ENCODE measurements at places on chromosomes 6 and 20. TPM values are rescaled to one million over a fixed set of nuclear protein-coding genes. Genes with fewer than 3 reads are reported as not detected.

DNA sequence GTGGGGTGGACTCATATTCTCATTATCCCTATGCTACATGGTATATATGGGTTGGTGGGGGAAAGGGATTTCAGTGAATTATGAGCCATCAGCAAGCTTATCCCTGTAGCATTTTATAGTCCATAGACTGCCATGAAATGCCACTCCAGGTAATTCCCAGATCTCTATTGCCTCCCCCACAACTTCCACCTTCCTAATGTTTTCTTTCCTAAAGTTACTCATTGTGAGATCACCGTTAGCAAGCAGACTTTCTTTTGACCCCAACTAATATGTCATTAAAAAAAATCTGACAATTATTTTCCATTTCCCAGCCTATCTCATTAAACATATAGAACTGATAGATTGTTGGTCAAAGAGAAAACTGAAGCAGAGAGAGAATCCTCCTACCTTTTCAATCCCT is 40.7 kb upstream of the TBX18 start:
- no peak for DNase-seq
- no peaks in the 10 kb centered on the region for H3K36me3 ChIP-seq
- H3K27me3 ChIP-seq, result no peaks in the 10 kb centered on the region
- no peaks in the 10 kb centered on the region for H3K4me1 ChIP-seq
- no peak overlapping the region for H3K27ac ChIP-seq

DNA sequence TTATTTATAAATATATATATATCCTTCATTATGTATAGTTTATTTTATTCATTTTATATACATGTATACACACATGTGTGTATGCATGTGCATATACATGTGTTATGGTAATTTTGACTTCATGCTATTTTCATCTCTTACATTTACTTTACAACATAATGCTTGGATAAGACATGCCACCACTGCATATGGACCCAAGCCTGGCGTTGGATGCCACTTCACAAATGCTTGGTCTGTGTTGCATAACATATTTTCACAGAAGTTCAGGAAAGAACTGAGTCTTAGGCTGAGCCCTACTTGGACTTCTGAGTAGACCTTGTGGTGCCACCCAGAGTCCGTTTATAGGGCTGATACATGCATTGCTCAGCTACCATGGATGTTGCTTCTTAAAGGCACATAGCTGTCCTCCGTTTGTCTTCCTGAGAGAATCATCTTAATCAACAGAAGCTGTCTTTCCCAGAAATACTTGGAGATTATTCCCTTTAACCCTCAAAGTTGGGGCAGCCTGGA is 337.8 kb downstream of the BTBD3 start:
- no peaks in the 10 kb centered on the region for H3K27me3 ChIP-seq
- no peak for DNase-seq

DNA sequence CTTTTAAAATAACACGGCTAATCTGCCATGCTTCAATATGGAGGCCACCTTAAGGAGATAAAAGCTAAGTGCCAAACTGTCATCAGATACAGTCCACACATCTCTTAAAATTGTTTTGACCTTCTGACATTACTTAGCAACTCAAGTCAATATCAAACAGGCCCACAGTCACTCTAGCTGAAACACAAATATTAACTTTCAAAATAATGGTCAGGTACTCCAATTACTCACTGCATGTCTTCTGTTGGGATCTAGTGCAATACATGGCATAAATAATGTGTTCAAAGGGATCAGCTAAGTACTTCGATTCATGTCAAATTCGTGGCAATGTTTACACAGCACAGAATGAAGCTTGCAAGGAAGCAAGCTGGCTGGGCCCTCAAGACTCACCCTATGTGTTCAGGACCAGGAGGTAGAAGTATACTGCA is 133.9 kb upstream of the BEND6 start:
- no peak overlapping the region for H3K4me3 ChIP-seq
- H3K36me3 ChIP-seq, result no peaks in the 10 kb centered on the region
- H3K27me3 ChIP-seq, result peaks cover 2% of the 10 kb centered on the region
- H3K4me1 ChIP-seq, result no peaks in the 10 kb centered on the region

- DNase-seq, result no peak
- H3K4me3 ChIP-seq, result no peak overlapping the region
- no peak overlapping the region for H3K27ac ChIP-seq
- no peaks in the 10 kb centered on the region for H3K4me1 ChIP-seq
- no peaks in the 10 kb centered on the region for H3K36me3 ChIP-seq
Observed at GRCh38 chr6:24614648-24615047, 31.3 kb downstream of the KIAA0319 start.

DNA sequence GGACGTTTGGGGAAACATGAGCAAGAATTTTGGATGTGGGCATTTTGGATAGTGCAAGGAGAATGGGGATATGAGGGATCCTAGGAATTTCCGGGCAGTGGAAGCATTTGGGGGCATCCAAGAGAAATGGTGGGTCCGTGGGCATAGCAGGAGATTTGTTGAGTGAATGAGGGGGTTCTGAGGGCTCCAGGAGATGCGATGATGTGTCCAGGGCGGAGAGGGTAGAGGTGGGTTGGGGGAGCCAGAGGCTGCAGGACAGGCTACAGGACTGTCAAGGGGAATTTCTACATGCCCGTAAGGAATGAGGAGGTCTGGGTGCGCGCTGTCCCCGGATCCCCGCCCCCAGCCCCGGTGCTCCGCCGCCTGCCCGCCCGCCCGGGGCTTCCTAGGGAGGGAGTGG is 364 bp downstream of the FRS3 start:
- H3K4me3 ChIP-seq, result peak overlapping the region; percentile 88
- peaks cover 17% of the 10 kb centered on the region for H3K4me1 ChIP-seq
- peaks cover 6% of the 10 kb centered on the region for H3K27me3 ChIP-seq
- H3K36me3 ChIP-seq, result peaks cover 3% of the 10 kb centered on the region

GRCh38 chr20:47453167-47453782 is 48.4 kb upstream of the NCOA3 start:
- peaks cover 51% of the 10 kb centered on the region for H3K4me1 ChIP-seq
- no peaks in the 10 kb centered on the region for H3K36me3 ChIP-seq
- peak overlapping the region; percentile 34 for H3K4me3 ChIP-seq
- peak overlapping the region; percentile 70 for H3K27ac ChIP-seq

- H3K27me3 ChIP-seq, result peaks cover 7% of the 10 kb centered on the region
- DNase-seq, result no peak
- no peaks in the 10 kb centered on the region for H3K4me1 ChIP-seq
- H3K4me3 ChIP-seq, result no peak overlapping the region
- H3K27ac ChIP-seq, result no peak overlapping the region
Observed at GRCh38 chr6:40894962-40895799, 143.8 kb downstream of the UNC5CL start.

IRF4 gene
- 439 TPM for total RNA-seq

CD24 gene
- 1.4 TPM for total RNA-seq

Data from activated CD8-positive, alpha-beta T cell treated with anti-CD3 and anti-CD28 coated beads for 36 hours (primary cell).